ENCODE measurements at places on chromosomes 1 and 21. TPM values are rescaled to one million over a fixed set of nuclear protein-coding genes. Genes with fewer than 3 reads are reported as not detected.

- no peak overlapping the region for H3K27ac ChIP-seq
- no peak for DNase-seq
- no peak overlapping the region for H3K4me3 ChIP-seq
- no peaks in the 10 kb centered on the region for H3K4me1 ChIP-seq
Observed at GRCh38 chr1:44512313-44512885, 107.3 kb downstream of the RNF220 start.

GRCh38 chr1:37922767-37923550 is 23.9 kb downstream of the INPP5B start:
- no peaks in the 10 kb centered on the region for H3K4me1 ChIP-seq
- no peak overlapping the region for H3K4me3 ChIP-seq
- no peaks in the 10 kb centered on the region for H3K36me3 ChIP-seq
- no peak overlapping the region for H3K27ac ChIP-seq
- DNase-seq: no peak

Gene SPEN
- total RNA-seq: 76.9 TPM

GRCh38 chr1:108059945-108060344 is 95.0 kb upstream of the VAV3 start:
- H3K4me1 ChIP-seq: no peaks in the 10 kb centered on the region
- no peak for DNase-seq
- H3K27ac ChIP-seq: no peak overlapping the region
- H3K4me3 ChIP-seq: no peak overlapping the region

GRCh38 chr1:7356079-7356478 is 415.0 kb upstream of the VAMP3 start:
- H3K36me3 ChIP-seq: no peaks in the 10 kb centered on the region
- H3K27me3 ChIP-seq: no peaks in the 10 kb centered on the region
- no peak overlapping the region for H3K27ac ChIP-seq

DNA sequence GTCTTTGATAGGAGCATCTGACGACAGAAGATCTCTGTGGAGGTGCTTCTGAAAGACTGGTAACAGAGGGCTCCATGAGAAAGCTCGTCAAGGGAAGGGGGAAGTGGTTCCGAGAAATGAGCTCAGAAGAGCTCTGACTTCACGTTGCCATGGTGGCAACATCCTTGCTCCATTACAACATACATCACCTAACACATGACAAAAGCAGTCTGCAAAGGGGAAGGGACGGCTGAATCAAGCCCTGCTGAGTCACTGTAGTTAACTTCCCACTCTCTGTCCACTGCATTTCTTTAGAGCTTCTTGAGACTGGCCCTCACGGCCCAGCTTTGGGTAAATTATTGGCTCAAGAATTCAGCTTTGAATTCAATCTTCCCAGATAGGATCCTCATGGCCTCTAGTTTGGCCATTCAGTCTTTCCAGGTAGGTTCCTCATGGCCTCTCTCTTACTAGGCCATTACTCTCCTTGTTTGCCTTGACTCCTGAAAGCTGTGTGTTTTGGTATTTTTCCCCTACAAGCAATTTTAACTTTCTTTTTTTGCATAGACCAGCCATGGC is 88.0 kb upstream of the ZNF648 start:
- H3K27me3 ChIP-seq: peaks cover 3% of the 10 kb centered on the region
- no peaks in the 10 kb centered on the region for H3K4me1 ChIP-seq
- no peak overlapping the region for H3K27ac ChIP-seq
- H3K36me3 ChIP-seq: no peaks in the 10 kb centered on the region
- no peak overlapping the region for H3K4me3 ChIP-seq
- peak; percentile 73 for DNase-seq

- no peak overlapping the region for H3K27ac ChIP-seq
- H3K36me3 ChIP-seq: no peaks in the 10 kb centered on the region
- no peak overlapping the region for H3K4me3 ChIP-seq
- no peak for DNase-seq
Observed at GRCh38 chr1:229252228-229252984, 18.5 kb upstream of the RAB4A start.

DNA sequence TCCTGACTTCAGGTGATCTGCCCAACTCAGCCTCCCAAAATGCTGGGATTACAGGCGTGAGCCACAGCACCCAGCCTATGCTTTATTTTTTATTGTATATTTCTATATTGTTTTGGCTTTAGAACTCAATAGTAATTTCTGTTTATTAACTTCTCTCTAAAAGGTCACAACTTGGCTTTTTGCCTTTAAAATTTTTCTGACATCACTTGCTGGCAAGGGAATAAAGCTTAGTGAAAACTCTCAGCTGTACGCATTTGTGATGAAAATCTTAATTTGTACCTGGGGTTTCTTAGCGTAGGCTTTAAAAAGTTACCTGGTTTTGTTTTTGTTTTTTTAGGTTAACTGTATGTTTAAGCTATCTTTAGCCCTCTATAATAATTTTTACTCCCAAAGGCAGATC is 36.2 kb downstream of the B3GALNT2 start:
- H3K27ac ChIP-seq: no peak overlapping the region
- DNase-seq: no peak

- H3K36me3 ChIP-seq: no peaks in the 10 kb centered on the region
- no peaks in the 10 kb centered on the region for H3K4me1 ChIP-seq
- peak within 1 kb of the TSS; percentile 99 for H3K27ac ChIP-seq
- peak; percentile 85 for DNase-seq
- H3K27me3 ChIP-seq: no peaks in the 10 kb centered on the region
- peak within 1 kb of the TSS; percentile 27 for H3K4me3 ChIP-seq
Observed at GRCh38 chr1:153535242-153536011, at the start of gene S100A6. TSS of gene S100A6 (minus strand) at chr1:153535991. CDS start at chr1:153535339, 652 bp downstream.

DNA sequence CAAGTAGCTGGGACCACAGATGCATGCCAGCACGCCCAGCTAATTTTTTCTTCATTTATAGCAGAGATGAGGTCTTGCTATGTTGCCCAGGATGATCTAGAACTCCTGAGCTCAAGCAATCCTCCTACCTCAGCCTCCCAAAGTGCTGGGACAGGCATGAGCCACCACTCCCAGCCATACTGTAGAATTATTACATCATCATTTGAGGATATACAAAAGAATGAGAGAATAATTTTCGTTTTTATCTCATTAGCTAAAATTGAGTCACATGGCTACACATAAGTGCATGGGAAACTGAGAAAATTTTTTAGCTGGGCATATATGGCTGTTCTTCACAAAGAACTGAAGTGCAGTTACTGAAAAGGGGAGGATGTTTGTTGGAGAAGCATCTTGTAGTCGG is 21.2 kb downstream of the STXBP3 start:
- no peak overlapping the region for H3K27ac ChIP-seq
- peaks cover 3% of the 10 kb centered on the region for H3K36me3 ChIP-seq
- H3K4me3 ChIP-seq: no peak overlapping the region
- DNase-seq: no peak
- H3K4me1 ChIP-seq: no peaks in the 10 kb centered on the region

GRCh38 chr21:17427831-17428483 is 84.9 kb upstream of the CXADR start:
- no peak overlapping the region for H3K4me3 ChIP-seq
- no peaks in the 10 kb centered on the region for H3K36me3 ChIP-seq
- no peak for DNase-seq
- no peaks in the 10 kb centered on the region for H3K4me1 ChIP-seq

DNA sequence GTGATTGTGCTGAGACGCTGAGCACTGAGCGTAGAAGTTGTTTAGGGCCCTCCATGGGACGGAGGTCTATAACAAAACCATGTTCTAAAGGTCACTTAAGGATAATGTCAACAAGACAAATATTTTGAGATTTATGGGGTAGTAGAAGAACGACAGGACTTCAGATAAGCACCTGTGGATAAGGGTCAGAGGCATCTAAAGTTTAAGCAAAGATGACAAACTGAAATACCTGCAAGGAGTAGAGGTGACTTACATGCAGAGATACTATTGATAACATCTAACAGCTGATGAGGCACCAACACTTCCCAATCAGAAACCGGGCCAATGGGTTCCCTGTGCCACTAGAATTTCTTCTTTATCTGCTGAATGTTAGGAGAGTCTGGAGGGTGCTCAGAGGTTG is 83.5 kb downstream of the CENPF start:
- H3K36me3 ChIP-seq: no peaks in the 10 kb centered on the region
- no peak for DNase-seq
- no peak overlapping the region for H3K27ac ChIP-seq

- H3K27ac ChIP-seq: no peak overlapping the region
- no peak overlapping the region for H3K4me3 ChIP-seq
- DNase-seq: no peak
- H3K4me1 ChIP-seq: peaks cover 4% of the 10 kb centered on the region
- H3K36me3 ChIP-seq: no peaks in the 10 kb centered on the region
Observed at GRCh38 chr1:227428803-227429202, 110.5 kb upstream of the CDC42BPA start.

Gene KIRREL1
- total RNA-seq: 102 TPM

DNA sequence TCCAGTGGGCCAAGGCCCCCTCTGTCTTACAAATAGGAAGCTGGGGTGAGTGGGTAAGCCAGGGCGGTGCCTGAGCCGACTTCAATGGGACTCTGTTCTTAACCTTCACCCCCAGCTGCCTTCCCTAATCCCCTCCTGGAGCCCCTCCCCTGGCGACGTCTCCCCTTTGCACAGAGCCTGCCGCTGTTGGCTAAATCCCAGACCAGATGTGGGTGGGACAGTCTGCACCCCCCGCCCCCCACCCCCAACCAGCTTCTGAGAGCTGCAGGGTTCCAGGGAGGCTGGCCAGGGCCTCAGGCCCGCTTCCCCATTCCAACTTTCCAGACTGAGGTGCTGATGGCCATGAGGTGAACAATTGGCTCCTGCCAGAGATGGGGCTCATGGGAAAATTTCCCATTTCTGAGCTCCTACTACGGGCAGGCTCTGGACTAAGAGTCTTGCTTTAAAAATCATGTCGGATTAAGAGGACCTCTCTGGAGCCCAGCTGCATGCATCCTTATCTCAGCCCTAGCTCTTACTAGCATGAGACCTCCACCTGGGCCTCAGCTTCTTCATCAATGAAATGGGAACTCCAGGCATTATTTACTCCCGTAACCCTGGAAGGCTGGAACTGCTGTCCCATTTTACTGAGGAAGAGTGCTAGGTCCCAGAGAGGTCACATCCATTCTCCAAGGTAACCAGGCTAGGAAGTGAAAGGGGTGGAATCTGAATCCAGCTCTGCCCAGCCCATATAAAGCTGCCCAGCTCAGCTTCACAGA is 6.4 kb downstream of the COL8A2 start:
- no peak for DNase-seq
- peak overlapping the region; percentile 55 for H3K27ac ChIP-seq
- H3K27me3 ChIP-seq: no peaks in the 10 kb centered on the region
- no peak overlapping the region for H3K4me3 ChIP-seq
- H3K4me1 ChIP-seq: peaks cover 4% of the 10 kb centered on the region

Gene FBXO44
- 29.0 TPM for total RNA-seq

DNA sequence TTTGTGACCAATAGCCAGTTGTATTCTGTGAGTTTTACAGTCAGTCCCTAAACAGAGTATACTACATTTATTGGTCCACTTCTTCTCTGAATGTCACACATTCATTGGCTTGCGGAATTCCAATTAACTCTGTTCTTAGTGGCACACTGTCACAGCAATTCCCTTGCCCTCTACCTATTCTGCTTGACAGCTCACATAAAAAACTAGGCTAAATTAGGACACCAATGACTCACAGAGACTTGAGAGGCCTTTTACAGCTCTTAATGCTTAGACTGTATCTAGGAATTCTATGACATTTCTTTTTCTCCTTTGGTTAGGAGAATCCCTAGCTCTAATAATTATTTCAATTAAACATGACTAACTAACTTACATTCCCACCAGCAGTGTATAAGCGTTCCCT is 104.1 kb downstream of the NEGR1 start:
- H3K4me1 ChIP-seq: peaks cover 2% of the 10 kb centered on the region
- no peaks in the 10 kb centered on the region for H3K36me3 ChIP-seq
- DNase-seq: no peak
- H3K4me3 ChIP-seq: no peak overlapping the region

GRCh38 chr1:238214449-238214848 is 323.7 kb upstream of the ZP4 start:
- DNase-seq: no peak
- H3K27ac ChIP-seq: no peak overlapping the region
- H3K36me3 ChIP-seq: no peaks in the 10 kb centered on the region
- H3K4me1 ChIP-seq: no peaks in the 10 kb centered on the region
- H3K27me3 ChIP-seq: no peaks in the 10 kb centered on the region

DNA sequence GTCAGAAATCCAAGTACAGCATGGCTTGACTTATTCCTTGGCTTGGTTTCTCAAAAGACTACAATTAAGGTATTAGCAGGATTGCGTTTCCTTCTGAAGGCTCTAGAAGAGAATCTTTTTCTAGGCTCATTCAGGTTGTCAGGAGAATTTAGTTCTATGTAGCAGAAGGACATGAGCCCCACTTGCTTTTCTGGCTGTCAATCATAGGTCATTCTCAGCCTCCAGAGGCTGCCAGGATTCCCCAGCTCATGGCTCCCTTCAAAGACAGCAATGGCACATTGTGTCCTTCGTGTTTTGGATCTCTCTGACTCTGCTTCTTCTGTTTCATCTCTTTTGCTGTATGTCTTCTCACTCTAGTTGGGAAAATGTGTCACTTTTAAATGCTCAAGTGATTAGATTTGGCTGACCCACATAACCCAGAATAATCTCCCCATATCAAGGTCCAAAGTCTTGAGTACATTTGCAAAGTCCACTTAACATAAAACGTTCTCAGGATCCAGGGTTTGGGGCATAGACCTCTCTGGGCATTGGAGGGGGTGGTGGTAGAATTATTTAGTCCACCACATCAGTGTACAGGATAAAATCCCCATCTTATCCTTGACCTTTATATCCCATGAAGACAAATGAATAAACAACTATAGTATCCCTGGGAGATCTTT is 126.7 kb upstream of the BCL9 start:
- DNase-seq: no peak
- no peaks in the 10 kb centered on the region for H3K4me1 ChIP-seq
- no peak overlapping the region for H3K27ac ChIP-seq
- no peaks in the 10 kb centered on the region for H3K27me3 ChIP-seq
- no peaks in the 10 kb centered on the region for H3K36me3 ChIP-seq
- no peak overlapping the region for H3K4me3 ChIP-seq

DNA sequence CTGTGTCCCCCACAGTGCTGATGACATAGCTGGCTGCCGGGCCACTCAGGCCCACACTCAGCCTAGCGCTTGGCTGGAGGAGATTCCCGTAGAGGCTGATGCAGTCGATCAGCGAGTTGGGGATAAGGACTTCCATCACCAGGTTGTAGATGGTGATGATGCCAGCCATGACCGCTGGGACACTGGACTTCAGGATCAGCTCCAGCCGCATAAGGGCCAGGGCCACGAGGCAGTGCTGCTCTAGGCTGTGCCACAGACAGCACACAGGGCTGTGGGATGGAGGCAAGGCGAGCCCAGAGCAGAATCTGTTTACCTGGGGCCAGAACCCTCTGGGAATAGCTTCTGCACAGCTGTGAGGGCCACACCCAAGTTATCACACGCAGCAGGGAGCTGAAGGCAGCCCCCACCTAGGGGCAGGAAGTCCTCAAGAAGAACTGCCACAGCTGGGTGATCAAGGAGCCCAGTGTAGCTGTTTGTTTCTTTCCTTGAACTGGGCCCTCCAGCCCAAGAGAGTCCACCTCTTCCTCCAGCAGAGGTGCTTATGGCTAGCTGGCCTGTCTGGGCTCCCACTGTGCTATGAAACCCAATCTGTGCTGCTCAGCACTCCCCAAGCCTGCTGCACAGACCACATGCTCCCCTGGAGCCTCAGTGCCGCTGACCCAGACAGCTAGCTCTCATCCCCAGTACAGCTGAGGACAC is 6.2 kb downstream of the SLC2A1 start:
- no peak overlapping the region for H3K4me3 ChIP-seq
- H3K27me3 ChIP-seq: no peaks in the 10 kb centered on the region
- peaks cover 2% of the 10 kb centered on the region for H3K4me1 ChIP-seq
- DNase-seq: no peak
- no peak overlapping the region for H3K27ac ChIP-seq

GRCh38 chr1:190001187-190001586 is 476.5 kb downstream of the BRINP3 start:
- H3K36me3 ChIP-seq: no peaks in the 10 kb centered on the region
- no peaks in the 10 kb centered on the region for H3K27me3 ChIP-seq
- no peaks in the 10 kb centered on the region for H3K4me1 ChIP-seq
- H3K4me3 ChIP-seq: no peak overlapping the region
- no peak for DNase-seq
